ENCODE measurements at places on chromosomes 1 and 21. TPM values are rescaled to one million over a fixed set of nuclear protein-coding genes. Genes with fewer than 3 reads are reported as not detected.

Gene GJB4
- total RNA-seq = not detected

Gene OR2W3
- total RNA-seq = not detected

Gene RGS1
- not detected for total RNA-seq

Gene AKR7A3
- 0.45 TPM for total RNA-seq

Gene CD247
- not detected for total RNA-seq

Gene NTMT2
- total RNA-seq = not detected

Gene TMCC2
- total RNA-seq = 5.5 TPM

Gene IFI44
- total RNA-seq = 6.6 TPM

DNA sequence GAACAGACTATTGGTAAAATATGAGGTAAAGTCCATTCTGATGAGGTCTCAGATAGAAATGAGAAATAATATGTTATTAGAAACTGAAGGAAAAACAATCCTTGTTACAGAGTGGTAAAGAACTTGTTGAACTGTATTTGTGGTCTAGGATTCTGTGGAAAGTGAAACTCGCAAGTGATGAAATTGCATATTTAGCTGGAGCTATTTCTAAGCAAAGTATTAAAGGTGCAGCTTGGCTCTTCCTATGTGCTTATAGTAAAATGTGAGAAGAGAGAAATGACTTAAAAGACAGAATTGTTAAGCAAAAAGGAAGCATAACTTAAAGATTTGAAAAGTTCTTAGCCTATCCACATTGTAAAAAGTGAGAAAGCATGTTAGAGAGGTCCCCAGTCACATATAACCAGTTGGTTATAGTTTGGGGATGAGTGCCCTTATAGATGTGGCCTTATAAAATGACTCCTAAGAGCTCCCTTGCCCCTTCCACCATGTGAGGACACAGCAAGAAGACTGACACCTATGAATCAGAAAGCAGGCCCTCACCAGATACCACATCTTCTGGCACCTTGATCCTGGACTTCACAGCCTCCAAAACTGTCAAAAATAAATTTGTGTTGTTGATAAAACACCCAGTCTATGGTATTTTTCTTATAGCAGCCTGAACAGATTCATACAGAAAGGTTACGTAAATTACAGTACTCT is 24.8 kb downstream of the PHTF1 start:
- DNase-seq = no peak

DNA sequence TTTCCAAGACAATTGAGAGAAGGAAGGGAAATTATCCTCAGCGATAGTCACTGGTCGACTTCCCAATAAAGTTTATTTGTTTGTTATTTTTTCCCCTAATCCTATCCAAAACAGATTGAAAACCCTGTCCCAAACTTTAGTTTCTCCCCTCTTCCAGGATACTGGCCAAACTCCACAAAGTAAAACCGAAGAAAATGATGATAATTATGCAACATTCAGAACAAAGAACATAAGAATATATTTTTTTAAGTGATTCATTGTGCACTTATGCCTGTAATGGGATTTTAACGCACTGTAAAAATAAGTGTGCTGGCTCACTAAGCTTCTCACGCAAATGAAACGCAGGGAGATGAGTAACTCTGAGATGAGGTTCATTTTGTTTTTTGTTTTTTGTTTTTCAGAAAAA is 6.0 kb downstream of the GLIS1 start:
- no peak for DNase-seq

- DNase-seq = no peak
Measured at GRCh38 chr1:3525551-3526482, 71.4 kb downstream of the ARHGEF16 start.

GRCh38 chr1:48066936-48067335 is 69.8 kb upstream of the TRABD2B start:
- DNase-seq = no peak
